Vagina (tissue), 2 donors: ENCODE measurements at places on chromosomes 12 and 14.
A peak's percentile ranks its signal among the peaks of the same experiment; 100 is the strongest.

- DNase-seq: no peak
Observed at GRCh38 chr14:52119030-52119429, 50.2 kb upstream of the NID2 start.

- DNase-seq: no peak
Observed at GRCh38 chr14:27305441-27305945, 707.7 kb upstream of the NOVA1 start.

DNA sequence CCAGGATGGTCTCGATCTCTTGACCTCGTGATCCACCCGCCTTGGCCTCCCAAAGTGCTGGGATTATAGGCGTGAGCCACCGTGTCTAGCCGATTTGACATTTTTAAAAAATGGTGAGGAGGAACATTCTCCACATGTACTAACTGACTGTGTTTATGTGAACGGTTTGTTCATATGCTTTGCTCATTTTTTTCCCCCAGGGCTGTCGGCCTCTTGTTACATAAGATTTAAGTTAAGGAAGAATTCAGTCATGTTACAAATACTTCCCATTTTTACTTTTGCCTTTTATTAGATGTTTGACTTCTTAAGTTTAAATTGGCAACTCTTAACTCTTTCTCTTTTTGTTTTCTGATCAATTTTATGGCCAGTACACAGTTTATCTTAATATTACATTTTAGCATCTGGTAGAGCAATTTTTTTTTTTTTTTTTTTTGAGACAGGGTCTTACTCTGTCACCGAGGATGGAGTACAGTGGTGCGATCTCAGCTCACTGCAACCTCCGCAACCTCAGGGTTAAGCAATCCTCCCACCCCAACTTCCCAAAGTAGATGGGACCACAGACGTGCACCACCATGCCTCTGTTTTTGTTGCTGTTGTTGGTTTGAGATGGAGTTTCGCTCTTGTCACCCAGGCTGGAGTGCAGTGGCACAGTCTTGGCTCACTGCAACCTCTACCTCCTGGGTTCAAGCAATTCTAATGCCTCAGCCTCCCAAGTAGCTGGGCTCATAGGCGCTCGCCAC is 9.6 kb downstream of the GNS start:
- DNase-seq: no peak

- DNase-seq: no peak
Observed at GRCh38 chr12:94037444-94037843, 110.9 kb upstream of the PLXNC1 start.

- DNase-seq: no peak
Observed at GRCh38 chr14:34038358-34039057, 87.6 kb upstream of the EGLN3 start.

- no peak for DNase-seq
Observed at GRCh38 chr14:68440820-68441219, 352.0 kb downstream of the ZFP36L1 start.

GRCh38 chr14:104014764-104015163 is 70.7 kb upstream of the ASPG start:
- no peak for DNase-seq

- no peak for DNase-seq
Observed at GRCh38 chr14:84688297-84689025, 841.5 kb upstream of the FLRT2 start.

DNA sequence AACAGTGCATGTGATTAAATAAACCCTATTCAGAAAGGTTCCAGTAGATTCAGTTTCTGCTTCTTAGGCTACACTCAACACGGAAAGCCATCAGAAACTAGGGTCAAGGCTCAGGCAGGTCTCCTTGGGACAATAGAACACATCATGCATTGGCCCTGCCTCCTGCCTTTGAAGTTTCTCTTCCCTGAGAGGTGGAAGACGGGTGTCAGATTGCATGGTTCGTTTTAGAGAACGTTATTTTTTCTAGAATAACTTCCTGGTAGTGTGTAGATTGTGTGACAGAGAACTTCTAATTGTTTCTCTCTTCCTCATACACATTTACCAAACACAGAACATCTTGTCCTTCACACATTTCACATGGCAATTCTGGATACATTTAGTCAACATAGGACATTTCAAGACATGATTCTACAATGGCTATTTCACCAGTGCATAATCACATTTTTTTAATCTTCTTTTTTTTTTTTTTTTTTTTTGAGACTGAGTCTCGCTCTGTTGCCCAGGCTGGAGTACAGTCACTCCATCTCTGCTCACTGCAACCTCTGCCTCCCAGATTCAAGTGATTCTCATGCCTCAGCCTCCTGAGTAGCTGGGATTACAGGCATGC is 106.6 kb upstream of the AMN1 start:
- DNase-seq: no peak

DNA sequence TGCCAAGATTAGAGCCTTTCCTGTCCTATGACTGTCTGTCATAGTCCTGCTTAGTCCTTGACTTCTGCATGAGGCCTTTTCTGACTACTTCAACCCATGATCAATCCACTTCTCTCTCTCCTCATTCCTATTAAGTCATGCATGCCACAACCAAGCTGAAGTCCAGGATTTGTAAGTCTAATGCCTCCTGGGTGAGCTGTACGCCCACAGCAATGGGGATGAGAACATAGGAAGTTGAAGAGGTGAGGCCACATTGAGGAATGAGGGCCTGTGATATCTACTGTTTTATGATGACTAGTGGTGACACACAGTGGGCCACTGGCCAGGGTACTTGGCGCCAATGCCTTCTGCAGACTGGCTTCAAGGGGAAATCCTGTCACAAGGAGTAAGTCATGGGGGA is 994.1 kb upstream of the TMEM132C start:
- peak; percentile 47 for DNase-seq

DNA sequence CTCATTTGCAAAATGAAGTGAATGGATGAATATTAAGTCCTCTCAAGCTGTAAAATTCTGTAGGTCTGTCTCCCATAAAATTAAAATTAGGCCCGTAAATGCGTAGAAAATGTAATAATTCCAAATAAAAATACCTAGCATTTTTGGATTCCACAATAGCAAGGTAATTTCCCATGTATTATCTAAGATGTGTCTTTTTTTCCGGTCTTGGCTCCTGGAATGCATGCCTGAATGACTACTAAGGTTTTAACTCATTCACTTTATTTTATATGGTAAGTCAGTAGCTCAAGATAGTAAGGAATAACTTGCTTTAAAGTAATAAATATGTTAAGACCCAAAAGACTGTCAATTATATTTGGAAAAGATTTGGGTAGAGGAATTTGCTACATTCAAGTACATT is 11.1 kb downstream of the TXNRD1 start:
- no peak for DNase-seq

DNA sequence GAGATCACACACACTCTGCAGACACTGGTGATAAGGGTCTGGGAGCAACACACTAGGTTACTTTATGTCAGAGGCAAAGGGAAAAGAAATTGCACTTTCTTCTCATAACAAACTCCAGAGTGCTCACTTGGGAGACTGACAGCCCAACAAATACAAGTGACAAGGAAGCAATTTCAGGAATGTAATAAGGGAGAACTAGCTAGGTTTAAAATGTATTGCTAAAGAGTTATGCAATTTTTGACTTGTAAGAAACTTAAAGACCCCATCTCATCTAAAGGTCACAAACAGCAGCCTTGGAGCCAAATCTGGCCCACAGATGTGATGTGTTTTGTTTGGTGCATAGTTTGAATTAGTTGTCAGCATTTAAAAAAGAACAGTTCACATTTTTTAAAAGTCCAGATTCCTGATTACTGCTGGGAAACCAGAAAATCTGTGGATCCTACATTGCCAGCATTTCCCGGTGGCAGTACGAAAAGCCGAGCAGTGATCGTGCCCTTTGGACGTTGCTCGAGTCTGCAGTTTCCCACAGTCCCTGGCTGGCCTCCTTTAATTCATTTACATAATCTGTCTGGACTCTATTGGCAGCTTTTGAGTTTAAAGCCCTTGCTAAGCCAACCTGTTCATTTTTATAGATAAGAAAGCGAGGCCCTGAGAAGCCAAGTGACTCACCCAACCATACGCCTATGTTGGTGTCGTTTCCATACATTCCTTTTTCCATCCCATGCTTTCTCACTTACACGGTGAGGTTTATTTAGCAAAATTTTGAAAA is 42.0 kb upstream of the ETV6 start:
- no peak for DNase-seq

GRCh38 chr14:77516126-77516525 is 17.5 kb upstream of the ISM2 start:
- no peak for DNase-seq

GRCh38 chr12:116642106-116642505 is 82.9 kb downstream of the MAP1LC3B2 start:
- no peak for DNase-seq

- DNase-seq: no peak
Observed at GRCh38 chr12:1814266-1814665, 6.1 kb upstream of the LRTM2 start.

- DNase-seq: no peak
Observed at GRCh38 chr14:94144765-94145164, 15.4 kb upstream of the IFI27L2 start.

DNA sequence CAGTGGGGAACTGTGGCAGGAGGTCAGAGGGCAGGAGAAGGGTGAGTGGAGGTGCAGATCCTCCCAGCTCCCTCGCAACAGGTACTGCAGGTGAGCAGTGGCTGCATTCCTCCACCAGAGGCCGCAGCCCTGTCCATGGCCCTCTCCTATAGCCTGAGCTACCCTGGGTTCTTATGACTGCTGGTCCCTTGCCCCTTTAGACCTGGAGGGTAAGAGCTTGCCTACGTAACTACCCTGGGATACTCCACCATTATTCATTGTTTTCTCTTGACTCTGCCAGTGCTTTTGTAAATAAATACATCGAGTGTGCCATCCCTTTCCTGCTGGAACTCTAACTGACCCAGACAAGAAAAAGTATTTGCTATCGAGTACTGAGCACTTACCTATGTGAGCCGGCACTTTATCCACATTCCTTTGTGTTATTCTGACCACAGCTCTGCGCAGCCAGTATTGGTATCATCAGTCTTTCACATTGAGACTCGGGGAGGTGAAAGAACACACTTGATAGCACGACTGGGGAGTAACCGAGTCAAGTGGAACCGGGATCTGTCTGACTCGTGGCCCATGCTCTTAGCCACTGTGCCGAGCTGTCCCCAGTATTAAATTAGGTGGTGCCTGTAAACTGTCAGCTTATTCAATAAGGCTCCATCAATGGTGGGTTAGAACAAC is 38.5 kb downstream of the LTBP2 start:
- no peak for DNase-seq

- DNase-seq: no peak
Observed at GRCh38 chr12:52988898-52989297, 17.4 kb upstream of the EIF4B start.

GRCh38 chr12:124507188-124508109 is 60.0 kb downstream of the NCOR2 start:
- DNase-seq: no peak

DNA sequence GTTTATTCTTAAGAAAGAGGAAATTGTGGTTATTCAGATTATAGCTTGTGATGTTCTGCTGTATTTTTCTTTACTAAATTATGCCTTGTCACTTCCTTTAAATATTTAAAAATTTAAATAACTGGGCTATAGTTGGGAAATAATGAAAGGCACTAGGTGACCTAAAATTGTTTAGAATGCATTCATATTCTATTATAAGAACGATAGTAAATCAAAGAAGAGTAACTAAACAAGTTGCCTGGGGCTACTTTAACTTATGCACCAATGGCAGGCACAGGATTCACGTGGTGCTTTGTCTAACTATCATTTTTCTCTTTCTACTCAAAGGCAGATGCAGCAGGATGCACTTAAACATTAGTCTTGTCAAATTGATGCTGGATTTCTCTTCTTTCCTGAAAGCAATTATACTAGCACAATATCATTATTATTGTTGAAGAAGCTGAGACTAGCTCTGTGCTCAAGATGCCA is 190.7 kb upstream of the PPFIA2 start:
- no peak for DNase-seq

DNA sequence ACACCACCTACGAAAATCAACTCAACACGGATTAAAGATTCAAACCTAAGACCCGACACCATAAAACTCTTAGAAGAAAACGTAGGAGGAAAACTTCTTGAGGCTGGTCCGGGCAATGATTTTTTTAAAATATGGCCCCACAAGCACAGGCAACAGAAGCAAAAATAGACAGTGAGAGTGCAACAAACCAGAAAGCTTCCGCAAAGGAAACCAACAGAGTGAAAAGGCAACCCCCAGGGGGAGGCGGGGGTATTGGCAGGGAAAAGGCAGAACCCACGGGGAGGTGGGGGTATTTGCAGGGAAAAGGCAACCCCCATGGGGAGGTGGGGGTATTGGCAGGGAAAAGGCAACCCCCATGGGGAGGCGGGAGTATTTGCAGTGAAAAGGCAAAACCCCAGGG is 20.5 kb upstream of the FBRSL1 start:
- no peak for DNase-seq

DNA sequence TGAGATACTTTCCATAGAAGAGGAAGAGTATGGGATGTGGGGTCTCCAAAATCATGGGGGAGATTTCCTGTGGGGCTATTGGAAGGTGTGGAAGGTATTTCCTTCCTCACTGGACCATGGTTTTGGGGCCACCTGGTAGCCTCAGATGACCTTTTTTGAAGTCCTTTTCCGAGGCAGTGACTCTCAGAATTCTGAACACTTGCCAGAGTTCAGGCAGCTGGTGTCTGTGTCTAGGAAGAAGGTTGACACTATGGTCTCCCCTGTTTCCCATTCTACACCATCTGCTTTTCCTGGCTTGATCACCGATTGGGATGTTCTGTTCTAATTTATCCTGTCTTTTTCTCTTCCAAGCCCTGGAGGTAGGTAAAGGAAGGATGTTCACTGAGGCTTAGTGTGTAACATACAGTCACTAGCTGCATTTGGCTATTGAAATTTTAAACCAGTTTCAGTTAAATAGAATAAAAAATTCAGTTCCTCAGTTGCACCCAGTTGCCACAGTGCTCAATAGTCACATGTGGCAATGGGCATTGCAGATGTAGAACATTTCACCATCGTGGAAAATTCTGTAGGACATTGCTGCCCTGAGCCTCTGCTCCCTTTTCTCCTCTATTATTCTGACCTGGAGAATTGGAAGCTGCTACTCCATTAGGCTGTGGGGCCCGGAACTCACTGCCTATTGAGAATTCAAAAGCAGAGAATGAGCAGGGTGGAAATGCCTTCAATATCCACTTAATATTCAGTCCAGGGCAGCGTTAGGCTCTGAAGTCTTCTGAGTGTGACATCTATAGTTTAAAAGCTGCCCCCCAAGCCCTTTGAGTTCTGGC is 11.0 kb upstream of the PLEKHG3 start:
- DNase-seq: no peak

GRCh38 chr12:51818566-51819300 is 29.8 kb downstream of the FIGNL2 start:
- DNase-seq: no peak
